T47D (cell line): ENCODE measurements at places on chromosomes 11 and 22.

GRCh38 chr22:30827646-30828045 is 133.0 kb downstream of the OSBP2 start:
- DNase-seq = no peak

- no peak for DNase-seq
Observed at GRCh38 chr11:114472661-114473060, 33.4 kb downstream of the REXO2 start.

DNA sequence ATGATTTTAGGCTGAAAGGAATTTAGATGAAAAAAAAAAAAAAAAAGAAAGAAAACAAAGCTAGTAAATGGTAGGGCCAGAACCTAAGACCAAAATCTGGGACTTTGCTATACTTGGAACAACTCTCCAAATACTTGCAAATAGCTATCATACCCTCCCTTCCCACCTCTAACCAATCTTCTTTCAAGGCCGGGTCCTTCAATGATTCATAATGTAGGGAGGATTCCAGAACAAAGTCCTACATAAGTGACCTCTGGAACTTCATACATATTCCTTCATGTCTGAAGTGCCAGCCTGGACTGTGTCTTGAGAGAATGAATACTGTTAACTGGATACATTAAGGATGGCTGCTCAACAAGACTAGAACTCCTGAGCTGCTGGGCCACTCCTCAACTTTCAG is 9.9 kb downstream of the STK33 start:
- no peak for DNase-seq

DNA sequence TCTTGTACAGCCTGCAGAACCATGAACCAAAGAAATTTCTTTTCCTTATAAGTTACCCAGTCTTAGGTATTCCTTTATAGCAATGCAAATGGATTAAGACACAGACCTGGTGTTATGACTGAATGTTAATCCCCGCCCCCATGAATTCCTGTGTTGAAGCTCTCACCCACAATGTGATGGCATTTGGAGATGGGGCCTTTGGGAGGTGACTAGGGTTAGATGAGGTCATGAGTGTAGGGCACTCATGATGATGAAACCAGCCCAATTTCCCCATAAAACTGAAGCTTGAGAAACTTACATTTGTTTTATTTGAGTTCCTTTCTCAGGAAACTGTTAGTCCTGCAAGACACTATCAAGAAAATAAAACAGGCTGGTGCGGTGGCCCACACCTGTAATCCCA is 115.8 kb upstream of the THY1 start:
- DNase-seq = no peak

DNA sequence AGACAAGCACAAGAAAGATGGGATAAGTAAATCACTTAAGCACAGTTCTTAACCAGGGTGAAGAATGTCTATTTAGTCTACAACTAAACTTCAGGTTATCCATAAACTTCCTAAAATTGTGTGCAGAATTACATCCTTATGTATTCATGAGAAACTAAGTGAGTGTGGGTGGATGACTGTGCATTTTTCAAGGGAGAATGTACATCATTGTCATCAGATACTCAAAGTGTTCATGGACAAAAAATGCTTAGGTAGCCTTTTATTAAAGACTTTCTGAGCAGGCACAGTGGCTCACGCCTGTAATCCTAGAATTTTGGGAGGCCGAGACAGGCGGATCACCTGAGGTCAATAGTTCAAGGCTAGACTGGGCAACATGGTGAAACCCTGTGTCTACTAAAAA is 2023.8 kb downstream of the LRRC4C start:
- DNase-seq = no peak

GRCh38 chr22:47623066-47623762 is 860.8 kb downstream of the TBC1D22A start:
- no peak for DNase-seq

DNA sequence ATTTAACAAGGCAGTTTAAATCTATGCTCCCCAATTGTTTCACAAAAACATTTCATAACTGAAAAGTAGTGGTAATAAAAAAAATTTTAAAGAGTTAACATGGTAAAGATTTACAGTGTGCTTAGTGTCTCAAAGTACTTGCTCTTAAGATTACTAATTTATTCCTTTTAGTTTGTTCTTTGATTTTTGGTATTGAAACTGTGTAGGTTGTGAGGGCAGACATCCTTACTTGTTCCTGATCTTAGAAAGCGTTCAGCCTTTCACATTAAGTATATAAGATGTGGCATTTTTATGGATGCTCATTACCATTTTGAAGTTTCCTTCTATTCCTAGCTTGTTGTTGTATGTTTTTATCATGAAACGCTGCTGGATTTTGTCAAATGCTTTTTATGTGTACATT is 32.9 kb downstream of the RAB6A start:
- DNase-seq = no peak

DNA sequence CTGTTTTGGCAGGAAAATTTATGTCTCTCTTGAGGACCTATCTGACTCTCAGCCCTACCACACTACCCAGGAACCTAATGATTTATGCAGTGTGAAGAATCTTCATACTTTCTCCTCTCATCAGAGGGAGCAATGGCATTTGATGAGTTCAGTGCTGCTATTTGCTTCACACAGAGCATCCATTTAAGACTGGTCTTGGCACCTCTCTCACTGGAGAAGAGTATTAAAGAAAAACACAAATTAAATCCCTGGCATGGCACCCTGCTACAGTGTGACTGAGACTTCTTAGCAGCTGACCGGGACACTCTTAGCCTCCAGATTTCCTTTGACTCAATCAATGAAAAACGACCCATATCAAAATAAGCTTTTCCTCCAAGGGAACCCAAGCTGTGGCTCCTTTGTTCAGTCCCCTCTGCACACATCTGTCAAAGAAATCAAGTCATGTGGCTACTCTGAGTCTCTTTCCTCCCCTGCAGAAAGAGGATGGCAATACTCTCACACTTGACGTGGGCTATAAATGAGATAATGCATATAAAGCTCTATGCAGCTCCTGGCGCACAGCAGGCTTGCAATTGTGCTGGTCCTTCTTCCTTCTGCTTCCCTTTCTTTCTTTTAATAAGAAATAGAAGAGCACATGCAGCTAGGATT is 186.1 kb upstream of the E2F8 start:
- no peak for DNase-seq

DNA sequence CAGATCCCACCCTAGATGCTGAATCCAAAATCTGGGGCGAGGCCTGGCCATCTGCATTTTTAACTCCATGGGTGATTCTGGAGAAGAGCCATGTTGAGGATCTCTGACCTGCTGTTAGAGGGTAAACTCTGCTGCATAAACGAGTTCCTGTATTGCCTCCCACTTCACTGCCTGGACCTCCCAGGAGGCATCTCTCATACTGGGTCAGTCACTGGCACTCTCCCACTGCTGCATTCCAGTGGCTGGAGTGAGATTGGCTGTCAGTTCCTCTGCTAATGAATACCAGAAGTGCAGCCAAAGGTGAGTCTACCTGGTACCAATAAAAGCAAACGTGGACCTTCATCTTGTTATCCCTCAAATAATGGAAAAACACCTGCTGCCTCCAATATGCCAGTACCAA is 10.3 kb downstream of the POLDIP3 start:
- peak; percentile 35 for DNase-seq

DNA sequence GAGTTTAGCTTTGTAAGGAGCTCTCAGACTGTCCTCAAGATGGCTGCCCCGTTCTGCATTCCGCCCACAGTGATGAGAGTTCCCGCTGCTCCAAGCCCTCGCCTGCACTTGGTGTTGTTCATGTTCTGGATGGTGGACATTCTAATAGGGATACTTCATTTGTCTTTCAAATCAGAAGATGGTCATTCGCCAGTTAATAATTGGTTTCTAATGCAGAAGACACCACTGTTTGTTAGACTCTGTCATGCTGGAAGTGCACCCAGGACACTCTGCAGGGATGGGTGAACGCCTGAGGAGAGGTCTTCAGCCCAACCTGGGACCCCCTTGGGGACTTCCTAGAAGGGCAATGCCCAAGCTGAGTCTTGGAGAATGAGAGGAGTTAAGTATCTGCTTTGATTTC is 836.4 kb downstream of the TBC1D22A start:
- DNase-seq = no peak

GRCh38 chr11:59199546-59200422 is 12.9 kb downstream of the MPEG1 start:
- no peak for DNase-seq

GRCh38 chr11:134712228-134713145 is 300.4 kb upstream of the B3GAT1 start:
- DNase-seq = no peak
